ENCODE measurements at places on chromosomes 2 and 18. TPM values are rescaled to one million over a fixed set of nuclear protein-coding genes. Genes with fewer than 3 reads are reported as not detected.

DYNAP gene
- not detected for total RNA-seq

SRD5A2 gene
- total RNA-seq = not detected

ALKAL2 gene
- 3.0 TPM for total RNA-seq

SGPP2 gene
- total RNA-seq = 0.53 TPM

CFAP65 gene
- 0.18 TPM for total RNA-seq

BUB1 gene
- total RNA-seq = 0.27 TPM

MPP4 gene
- 0.27 TPM for total RNA-seq

CACNB4 gene
- 11.4 TPM for total RNA-seq

CBLN2 gene
- total RNA-seq = not detected

FOXI3 gene
- total RNA-seq = not detected

IL1RL2 gene
- total RNA-seq = not detected

STEAP3 gene
- total RNA-seq = 9.1 TPM

PROM2 gene
- total RNA-seq = 3.0 TPM

IL36A gene
- not detected for total RNA-seq

COL3A1 gene
- 191 TPM for total RNA-seq

CFC1 gene
- not detected for total RNA-seq

ANKRD30B gene
- total RNA-seq = 17.2 TPM

CHRND gene
- not detected for total RNA-seq

ATL2 gene
- 54.5 TPM for total RNA-seq

CFAP210 gene
- total RNA-seq = 0.40 TPM

SERPINB7 gene
- 0.53 TPM for total RNA-seq

SH2D6 gene
- total RNA-seq = 0.40 TPM

ALPI gene
- total RNA-seq = not detected

UGT1A4 gene
- not detected for total RNA-seq

LOXHD1 gene
- 0.89 TPM for total RNA-seq

KYNU gene
- total RNA-seq = 6.0 TPM

ACMSD gene
- not detected for total RNA-seq

LRATD1 gene
- total RNA-seq = 3.0 TPM

ARHGEF4 gene
- 12.1 TPM for total RNA-seq

BMP10 gene
- not detected for total RNA-seq

CFAP53 gene
- 0.98 TPM for total RNA-seq

CD226 gene
- 3.1 TPM for total RNA-seq

XIRP2 gene
- 2.9 TPM for total RNA-seq

SCYGR4 gene
- not detected for total RNA-seq

MEP1B gene
- total RNA-seq = not detected

CLASP1 gene
- total RNA-seq = 72.7 TPM

TRIM54 gene
- total RNA-seq = 0.31 TPM

ANKRD62 gene
- not detected for total RNA-seq

TBR1 gene
- not detected for total RNA-seq

INPP5D gene
- 56.3 TPM for total RNA-seq

G6PC2 gene
- total RNA-seq = not detected

ZDBF2 gene
- 23.8 TPM for total RNA-seq

PCARE gene
- 0.53 TPM for total RNA-seq

AQP12B gene
- total RNA-seq = not detected

TMEM169 gene
- total RNA-seq = 1.6 TPM

HOXD11 gene
- total RNA-seq = 0.40 TPM

MOGAT1 gene
- total RNA-seq = 0.45 TPM
